Activated effector memory CD4-positive, alpha-beta T cell treated with Interleukin-2 at 50 U/mL for 16 hours (primary cell): ENCODE measurements at places on chromosomes 11 and 22.

GRCh38 chr11:9953994-9954626 is 290.2 kb downstream of the SWAP70 start:
- no peak for DNase-seq

DNA sequence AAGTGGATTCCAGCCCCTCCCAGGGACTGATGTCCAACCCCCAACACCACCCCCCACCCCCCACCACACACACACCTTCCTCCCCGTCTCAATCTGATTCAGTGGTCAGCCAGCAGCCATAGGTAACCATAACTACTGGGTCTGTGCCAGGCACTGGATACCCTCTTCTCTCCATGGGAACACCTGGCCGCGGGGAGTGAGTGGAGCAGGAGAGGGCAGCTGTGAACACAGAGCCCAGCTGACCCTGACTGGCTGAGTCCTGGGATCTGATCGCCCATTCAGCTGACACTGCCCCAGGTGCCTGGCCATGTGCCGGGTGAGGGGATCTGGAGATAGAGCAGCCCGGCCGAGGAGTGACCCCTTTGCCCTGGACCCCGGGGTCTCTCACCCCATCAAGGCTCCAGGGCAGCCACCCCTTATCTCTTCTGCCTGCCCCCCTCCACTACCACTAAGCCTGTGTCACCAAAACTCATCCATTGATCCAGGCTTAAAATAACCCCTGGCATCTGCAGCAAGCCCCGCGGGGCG is 2.6 kb upstream of the SHISA8 start:
- no peak for DNase-seq

DNA sequence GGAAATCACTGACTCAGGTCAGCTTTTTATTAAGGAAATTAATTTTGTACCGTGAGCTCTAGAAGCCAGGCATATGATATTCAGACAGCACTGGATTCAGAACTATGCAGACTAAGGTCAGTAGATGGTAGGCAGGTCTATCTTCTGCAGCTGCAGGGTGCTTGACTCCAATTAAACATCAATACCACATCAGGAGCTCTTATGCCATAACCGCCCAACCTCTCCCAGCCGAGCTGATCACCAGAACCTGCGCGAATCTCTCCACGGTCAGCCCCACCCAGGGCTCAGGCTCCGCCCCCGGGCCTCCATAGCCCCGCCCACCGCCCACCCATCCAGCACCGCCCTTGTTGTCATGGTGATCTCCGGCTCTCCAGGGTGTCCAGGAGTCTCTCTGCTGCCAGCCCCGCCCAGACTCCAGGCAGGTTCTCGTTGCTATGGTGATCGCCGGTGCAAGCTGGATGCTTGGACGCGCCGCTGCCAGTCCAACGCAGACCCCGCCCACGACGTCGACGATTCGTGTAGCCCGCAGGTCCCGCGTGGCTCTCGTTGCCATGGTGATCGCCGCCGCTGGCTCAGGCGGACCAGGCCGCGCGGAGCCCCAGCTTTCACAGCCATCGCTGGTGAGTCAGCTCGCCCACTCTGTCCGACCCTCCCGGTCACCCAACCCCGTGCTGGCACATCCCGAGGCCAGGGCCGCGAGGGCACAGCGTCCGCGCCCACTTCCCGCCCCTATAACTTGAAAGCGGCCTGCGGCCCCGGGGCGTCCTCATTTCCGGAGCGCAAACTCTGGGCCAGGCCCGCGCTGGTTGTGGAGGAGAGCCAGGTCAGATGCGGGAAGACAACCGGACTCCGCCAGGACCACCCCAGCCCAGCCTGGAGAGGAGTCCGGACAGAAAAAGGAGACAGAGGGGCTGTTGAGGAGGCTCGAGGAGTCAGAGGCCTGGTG is at the start of gene RAB36:
Gene RAB36, plus strand, starts transcription at position 546 of the 946 bp plus-strand sequence. CDS start 1,140 bp downstream, outside the sequence.
- peak; percentile 79 for DNase-seq

DNA sequence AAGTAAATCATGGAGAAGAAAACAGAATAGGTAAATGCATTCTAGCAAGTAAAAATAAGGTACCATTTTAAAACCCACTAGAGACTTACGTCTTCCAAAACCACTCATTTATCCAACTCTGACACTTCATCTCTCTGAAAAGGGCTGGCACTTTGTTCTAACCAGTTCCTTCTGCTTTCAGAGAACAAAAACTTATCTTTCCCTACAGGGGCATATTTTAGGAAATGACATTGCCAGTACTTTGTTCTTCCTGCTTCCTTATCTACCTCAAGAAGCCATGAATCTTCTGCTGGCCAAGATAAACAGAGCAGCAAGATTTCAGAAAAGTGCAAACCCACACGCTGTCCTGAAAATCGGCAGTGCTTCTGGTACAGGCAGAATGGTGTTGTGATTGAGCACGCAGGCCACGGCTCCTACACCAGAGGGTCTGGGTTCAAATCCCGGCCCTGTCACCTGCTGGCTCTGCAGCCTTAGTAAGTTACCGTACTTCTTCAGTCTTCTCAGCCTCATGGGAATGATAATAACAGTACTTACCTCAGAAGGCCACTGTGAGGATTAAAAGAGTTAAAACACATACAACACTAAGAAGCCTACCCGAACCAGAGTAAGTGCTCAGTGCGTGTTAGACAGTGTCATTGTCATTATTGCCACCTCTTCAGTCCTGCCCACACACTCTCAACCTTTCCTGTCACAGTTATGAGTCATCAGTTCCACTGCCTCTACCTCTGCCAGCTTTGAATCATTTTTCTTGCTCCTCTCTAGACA is 11.0 kb downstream of the MPZL3 start:
- no peak for DNase-seq

DNA sequence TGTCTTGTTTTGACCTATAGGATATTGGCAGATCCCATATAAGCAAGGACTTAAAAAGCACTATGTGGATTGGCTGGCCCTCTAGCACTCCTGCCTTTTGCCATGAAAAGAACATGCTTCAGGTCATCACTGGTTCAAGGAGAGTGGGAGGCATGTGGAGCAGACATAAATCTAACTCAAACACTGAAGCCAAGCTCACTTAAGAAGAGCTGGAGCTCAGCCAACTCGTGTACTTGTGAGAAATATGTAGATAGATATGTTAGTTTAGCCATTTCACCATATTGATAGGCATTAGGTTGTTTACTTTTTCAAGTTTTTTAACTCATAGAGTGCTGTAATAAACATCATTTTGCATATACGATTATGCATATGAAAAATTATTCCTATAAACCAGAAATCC is 19.9 kb upstream of the BBOX1 start:
- DNase-seq = no peak

GRCh38 chr11:34869425-34869824 is 46.8 kb downstream of the APIP start:
- no peak for DNase-seq

- DNase-seq = no peak
Measured at GRCh38 chr11:94066901-94067429, 45.8 kb downstream of the HEPHL1 start.

DNA sequence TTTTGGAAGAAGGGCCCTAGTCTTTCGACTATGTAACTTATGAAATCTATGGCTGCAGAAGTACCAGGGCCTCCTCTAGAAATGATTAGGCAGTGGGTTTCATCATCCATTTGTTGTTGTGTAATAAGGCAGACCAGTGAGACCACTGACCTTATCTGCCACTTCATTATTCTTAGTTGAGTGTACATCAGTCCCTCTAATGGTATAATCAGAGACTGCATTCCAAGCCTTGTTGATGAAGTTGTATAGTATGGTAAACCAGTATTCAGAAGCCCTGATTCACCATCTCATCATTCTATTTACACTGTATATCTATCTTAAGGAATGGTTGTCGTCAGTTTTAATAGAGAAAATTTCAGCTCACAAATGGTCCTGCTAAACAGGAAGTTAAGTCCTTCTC is 32.2 kb upstream of the GRIA4 start:
- no peak for DNase-seq

- DNase-seq = no peak
Measured at GRCh38 chr22:39360674-39361413, 11.1 kb downstream of the SYNGR1 start.

GRCh38 chr11:128595775-128596174 is 8.4 kb upstream of the ETS1 start:
- no peak for DNase-seq

- DNase-seq = no peak
Measured at GRCh38 chr11:122746050-122746478, 90.5 kb downstream of the UBASH3B start.

DNA sequence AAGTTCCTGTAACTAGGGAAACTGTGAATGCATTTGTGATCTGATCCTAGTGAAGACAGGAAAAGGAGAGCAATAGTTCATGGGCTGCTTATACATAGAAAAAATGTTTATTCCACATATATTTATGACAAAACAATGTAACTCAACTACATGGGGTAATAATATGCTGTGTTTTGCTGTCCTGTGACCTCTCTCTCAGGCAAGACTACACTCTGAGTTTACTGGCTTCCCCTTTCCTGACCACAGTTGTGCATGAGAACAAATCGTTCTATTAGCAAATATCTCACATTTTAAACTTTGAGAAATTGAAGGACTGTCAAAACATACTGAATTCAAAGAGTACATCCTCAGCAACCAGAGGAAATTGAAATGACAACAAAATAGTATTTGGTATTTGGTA is 161.9 kb upstream of the TRPC6 start:
- no peak for DNase-seq

DNA sequence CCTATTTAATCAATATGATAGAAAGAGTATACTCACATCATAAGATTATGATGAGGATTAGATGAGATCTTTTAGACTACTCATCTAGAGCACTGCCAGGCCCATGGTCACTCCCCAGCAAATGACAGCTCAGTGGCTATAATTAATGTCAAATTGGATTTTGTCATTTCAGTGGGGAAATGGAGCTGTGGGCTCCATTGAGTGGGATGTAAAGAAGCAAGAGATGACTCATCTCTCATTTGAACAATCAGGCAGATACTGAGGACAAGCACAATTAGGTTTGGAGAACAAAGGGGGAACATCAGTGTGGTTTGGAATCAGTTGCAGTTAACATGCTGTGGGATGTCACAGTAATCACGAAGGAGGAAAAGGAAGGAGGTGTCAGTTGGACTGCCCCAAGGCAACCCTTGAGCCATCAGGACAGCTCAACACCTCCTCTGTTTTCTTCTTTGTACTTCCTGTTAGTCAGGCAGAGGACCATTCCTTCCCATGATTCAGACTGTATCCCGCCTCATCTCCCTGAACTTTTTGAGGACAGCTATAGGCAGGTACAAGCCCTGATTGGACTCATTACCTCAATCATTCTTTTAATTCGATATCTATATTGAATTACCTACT is 473.7 kb upstream of the ISX start:
- DNase-seq = no peak

DNA sequence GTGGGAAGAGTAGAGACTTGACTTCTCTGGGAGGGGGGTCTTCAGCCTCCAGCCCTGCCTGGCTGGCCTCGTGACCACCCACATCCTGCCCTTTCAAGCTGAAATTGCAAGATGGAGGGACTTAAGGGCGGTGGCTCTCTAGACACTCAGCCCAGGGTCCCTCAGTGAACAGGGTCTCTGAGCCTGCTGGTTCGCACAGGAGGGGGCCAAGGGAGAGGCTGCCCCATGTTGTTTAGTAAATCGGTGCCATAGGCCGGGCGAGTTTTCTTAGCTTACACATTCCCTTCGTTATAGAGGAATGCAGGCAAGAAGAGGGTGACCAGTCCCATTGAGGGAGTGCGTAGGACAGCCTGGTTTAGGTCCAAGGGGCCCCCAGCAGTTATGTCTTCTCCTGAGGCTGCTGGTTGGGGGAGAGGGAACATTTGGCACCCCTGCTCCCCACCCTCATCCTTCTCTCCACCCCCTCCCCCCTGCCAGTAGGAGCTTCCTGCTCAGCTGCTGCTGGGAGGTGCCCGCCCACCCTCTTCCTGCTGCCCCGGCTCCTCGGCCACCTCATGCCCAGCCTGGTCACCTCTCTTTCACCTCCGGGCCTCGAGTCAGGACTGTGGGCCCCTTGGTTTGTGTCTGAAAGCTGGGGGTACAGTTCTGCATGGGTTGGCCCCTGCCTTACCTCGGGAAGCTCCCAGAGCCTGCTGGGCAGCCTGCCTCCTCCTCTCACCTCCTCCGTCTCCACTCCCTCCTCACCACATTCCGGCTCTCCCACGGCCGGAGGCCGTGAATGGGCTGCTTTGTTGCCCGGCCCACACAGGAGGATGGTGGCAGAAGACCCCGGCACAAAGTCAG is 3.9 kb downstream of the FRMD8 start:
- DNase-seq = no peak

- DNase-seq = no peak
Measured at GRCh38 chr11:44893308-44893822, 57.3 kb downstream of the TP53I11 start.

DNA sequence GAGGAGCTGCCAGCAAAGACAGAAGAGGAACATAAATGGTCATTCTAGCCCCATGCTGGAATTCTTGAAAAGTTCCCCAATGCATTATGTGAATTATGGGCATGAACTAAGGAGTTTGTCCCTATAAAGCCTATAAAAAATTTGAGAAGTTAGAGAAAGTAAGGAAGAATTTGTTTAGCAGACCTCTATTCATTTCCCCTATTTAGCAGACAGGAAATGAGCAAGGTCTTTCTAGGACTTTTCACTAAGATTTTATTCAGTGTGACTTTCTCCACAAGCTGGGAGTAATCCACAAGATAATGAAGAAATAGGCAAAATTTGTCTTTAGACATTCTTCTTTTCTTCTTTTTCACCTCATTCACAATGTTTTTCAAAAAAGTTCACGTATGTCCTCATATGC is 20.0 kb downstream of the PRRG4 start:
- no peak for DNase-seq

- DNase-seq = no peak
Measured at GRCh38 chr11:15824060-15824459, 532.3 kb downstream of the SOX6 start.

DNA sequence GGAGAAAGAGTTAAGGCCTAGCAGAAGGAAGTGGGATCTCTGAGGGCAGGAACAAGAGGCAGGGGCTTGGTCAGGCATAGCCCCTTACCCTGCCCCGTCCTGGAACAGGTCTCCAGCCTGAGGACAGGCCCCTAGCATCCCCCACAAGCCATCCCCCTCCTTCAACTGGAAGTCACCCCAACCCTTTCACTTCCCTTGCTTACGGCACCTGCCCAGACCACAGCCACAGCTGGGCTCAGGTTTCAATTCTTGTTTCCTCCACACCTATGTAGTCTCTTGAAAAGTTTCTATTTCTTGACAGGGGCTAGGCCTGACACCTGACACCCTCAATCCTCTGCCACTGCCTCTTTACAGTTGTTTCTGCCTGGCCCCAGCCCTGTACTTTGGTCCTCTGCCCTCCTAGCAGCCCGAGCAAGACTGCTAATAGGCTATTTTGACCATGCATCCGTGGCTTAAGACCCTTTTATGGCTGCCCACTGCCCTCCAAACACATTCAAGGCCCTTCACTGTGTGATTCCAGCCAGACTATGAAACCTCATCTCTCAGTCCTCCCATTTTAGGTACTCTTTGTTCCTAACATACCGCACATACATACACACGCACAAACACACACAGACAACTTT is 10.9 kb upstream of the FCHSD2 start:
- DNase-seq = peak; percentile 7

DNA sequence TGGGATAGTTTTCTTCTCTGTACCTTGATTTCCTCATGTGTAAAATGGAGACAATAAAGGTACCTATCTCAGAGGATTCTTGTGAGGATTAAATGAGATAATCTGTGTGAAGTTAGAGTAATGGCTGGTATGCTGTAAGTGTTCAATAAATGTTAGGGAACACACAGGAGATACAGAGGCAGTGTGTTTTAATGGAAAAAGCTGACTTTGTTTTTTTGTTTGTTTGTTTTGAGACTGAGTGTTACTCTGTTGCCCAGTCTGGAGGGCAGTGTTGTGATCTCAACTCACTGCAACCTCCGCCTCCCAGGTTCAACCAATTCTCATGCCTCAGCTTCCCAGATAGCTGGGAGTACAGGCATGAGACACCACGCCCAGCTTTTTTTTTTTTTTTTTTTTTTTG is 2.5 kb upstream of the ARCN1 start:
- no peak for DNase-seq
